SK-MEL-5 (cell line): ENCODE measurements at places on chromosomes 12 and 14. TPM values are rescaled to one million over a fixed set of nuclear protein-coding genes. Genes with fewer than 3 reads are reported as not detected.

- no peak for DNase-seq
Measured at GRCh38 chr12:52187640-52188039, 4.2 kb downstream of the KRT80 start.

DNA sequence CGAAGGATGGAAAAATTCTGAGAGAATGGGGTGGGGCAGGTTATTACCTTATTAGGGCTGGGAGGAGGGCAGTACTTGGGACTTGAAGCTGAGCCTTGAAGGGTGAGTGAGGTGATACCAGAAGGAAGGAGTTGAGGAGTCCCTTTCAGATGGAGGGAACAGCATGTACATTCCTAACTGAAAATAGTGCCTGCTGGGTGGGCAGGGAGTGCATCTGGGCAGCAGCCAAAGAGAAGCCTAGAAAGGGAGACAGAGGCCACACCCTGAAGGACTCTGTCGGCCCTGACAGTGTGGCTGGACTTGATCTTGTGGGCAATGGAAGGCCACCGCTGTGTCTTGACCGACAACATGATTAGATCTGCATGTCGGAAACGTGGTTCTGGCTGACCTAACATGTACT lies 147.6 kb downstream of the NDUFA12 start:
- no peak for DNase-seq

Gene SSTR1
- not detected in 2 replicates for total RNA-seq

Gene NOVA1
- 1.0 and 2.2 TPM in 2 replicates for total RNA-seq

DNA sequence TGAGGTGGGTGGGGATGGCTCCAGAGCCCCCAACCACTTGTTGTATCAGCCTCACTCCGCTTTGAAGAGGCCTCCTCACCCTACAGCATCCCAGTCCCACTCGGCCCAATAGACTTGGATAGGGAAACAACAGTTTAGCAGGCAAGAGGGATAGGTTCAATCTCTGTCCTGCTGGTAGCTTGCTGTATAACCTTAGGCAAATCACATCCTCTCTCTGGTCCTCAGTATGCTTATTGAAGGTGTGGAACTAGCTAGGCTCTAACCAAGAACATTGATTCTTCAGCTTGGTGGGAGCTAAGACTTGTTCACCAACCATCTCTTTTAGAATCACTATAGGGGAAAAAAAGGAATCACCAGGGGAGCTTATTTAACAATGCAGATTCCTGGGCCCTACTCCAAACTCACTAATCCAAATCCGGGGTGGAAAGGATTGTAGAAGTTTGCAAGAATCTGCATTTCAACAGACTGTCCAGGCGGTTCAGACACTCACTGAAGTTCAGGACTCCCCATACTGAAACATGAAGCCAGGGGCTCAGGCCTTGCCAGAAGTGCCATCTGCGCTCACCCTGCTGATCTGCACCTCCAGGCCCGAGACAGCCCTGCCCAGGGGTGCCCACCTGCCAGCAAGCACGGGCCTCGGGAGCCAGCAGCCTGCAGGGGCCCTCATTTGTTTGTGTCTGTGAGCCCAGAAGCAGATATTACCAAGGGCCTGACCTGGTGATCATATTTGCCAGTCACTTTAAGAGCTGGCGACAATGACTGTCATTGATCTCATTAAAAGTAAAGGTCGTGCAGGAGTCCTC lies 113.0 kb downstream of the ADCK1 start:
- no peak for DNase-seq

- DNase-seq, result no peak
Measured at GRCh38 chr12:94012071-94012470, 136.3 kb upstream of the PLXNC1 start.

GRCh38 chr14:100654814-100655740 lies 67.9 kb upstream of the BEGAIN start:
- peak; percentile 18 for DNase-seq

GRCh38 chr12:3255057-3255456 lies 177.9 kb downstream of the TSPAN9 start:
- DNase-seq, result no peak

Gene PLEKHG7
- total RNA-seq, result not detected in 2 replicates

DNA sequence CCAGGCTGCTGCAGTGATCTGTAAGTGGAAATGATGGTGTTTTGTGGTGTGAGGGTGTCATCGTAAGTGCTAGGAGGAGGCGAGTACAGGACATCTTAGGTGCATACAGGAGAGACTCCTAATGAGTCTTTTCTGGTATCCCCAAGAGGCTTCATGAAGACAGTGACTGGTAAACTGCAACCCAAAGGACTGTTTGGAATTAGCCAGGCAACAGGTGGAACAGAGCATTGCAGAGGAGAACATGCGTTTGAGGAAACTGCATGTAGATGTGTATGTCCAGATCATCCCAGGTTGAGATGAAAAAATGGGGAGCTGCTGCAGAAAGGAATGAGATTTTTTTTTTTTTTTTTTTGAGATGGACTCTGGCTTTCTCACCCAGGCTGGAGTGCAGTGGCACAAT lies 5.4 kb downstream of the ACAD10 start:
- DNase-seq, result no peak

- no peak for DNase-seq
Measured at GRCh38 chr14:68487805-68488590, 304.9 kb downstream of the ZFP36L1 start.

Gene PROX2
- total RNA-seq, result not detected in 2 replicates
